Activated T-helper 9 cell treated with anti-CD3 and anti-CD28 coated beads, Interleukin-2, amount 50 U/mL, for 16 hours (primary cell): ENCODE measurements at places on chromosomes 6 and 20.

DNA sequence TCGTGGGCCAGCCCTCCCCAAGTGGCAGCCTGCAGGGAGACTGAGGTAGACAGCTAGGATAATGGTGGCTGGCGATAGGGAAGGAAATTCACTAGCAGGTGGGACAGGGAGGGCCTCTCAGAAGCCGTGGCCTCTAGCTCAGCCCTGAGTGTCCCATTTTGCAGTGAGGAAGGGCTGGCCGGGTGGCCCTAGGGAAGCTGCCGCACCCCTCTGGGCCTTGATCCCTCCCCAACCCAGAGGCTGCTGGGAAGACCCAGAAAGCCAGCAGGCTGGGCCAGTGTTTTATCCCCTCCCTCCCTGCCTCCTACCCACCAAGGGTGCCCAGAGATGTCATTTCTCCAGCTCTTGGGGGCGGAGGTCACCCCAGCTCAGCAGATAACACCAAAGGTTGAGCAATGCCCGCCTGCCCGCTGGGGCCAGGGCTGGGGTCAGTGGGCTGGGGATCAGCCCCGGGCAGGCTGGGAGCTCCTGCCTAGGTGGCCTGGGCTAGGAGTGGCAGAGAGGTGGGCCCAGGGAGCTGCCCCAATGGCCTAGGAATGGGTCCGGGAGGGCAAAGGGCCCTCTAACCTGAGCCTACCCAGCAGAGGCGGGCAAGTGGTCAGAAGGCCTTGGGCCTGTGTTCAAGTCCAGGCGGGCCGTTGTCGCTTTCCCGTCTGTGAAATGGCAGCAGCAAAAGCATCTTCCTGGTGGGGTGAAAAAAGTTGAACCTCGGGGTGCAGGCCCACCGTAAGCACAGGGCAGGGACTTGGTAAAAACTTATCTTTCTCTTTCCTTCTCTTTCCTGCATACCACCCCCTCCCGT is 1.6 kb upstream of the CEBPB start:
- no peak for DNase-seq

DNA sequence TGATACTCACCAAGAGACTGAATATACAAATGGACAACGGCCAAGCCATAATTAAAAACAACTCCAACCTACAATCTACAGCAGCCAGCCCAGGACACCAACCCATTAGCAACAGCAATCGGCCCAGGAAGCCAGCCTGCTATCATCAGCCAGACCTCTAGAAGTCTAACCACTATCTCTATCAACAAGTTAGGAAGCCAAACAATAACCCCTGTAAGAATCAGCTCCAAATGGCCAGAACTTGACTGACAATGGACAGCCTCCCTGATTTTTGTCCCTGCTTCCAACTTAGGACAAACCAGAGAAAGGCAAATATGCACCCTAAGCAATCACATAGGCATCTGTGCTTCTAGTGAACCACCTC is 511.8 kb upstream of the JARID2 start:
- no peak for DNase-seq

DNA sequence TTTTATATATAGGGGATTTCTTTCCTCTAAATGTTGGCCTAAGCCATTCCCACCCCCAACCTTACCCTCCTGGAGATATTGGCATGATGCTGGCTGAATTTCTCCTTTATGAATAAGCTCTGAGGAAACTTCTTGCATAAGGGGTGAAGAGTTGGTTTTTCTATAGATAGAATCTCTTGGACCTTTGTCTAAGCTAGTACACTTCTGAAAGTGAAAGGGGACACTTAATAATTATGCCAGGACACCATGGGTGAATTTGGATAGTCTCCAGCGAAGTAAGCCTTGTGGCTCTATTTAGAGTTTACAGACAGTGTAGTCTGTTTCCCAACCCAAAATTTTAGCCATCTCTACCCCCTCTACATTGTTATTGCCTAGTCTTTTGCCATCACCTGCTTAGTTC is 27.1 kb upstream of the FABP7 start:
- no peak for DNase-seq

DNA sequence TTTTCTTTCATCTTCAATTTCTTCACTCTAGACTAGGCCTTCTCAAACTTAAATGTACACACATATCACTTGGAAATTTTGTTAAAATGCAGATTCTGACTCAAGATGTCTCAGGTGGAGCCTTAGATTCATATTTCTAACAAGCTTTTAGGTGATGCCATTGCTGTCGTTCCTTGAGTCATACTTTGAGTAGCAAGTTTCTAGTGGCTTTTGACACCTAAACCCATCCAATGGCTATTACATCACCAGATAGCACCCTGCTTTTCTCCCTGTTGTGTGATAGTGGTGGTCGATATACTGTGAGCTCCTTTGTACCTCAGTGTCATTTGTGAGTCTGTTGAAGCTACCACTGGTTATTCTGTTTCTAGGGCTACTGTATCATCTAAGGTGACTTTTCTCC is 34.8 kb upstream of the BAG2 start:
- no peak for DNase-seq

- no peak for DNase-seq
These were observed 25.1 kb downstream of the CAP2 start for GRCh38 chr6:17418281-17419188.

DNA sequence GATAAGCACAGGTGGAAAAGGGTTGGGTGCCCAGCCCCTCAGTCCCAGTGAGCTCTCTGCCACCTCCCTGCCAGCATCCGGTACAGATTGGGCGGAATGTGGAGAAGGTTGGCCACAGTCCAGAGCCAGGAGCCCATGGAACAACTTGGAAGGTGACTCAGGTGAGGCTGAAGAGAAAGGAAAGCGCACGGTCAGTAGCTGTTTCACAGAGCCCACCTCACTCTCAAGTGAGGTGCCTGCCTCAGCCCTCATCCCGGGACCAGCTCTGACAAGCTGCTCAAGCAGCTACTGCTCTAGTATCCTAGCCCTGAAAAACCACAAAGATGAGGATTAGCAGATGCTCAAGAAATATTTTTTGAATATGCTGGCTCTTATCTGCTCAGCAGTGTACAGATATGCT is 1.1 kb upstream of the MMP24OS start:
- no peak for DNase-seq

GRCh38 chr6:6908121-6908520 is 199.6 kb upstream of the RREB1 start:
- DNase-seq: no peak

DNA sequence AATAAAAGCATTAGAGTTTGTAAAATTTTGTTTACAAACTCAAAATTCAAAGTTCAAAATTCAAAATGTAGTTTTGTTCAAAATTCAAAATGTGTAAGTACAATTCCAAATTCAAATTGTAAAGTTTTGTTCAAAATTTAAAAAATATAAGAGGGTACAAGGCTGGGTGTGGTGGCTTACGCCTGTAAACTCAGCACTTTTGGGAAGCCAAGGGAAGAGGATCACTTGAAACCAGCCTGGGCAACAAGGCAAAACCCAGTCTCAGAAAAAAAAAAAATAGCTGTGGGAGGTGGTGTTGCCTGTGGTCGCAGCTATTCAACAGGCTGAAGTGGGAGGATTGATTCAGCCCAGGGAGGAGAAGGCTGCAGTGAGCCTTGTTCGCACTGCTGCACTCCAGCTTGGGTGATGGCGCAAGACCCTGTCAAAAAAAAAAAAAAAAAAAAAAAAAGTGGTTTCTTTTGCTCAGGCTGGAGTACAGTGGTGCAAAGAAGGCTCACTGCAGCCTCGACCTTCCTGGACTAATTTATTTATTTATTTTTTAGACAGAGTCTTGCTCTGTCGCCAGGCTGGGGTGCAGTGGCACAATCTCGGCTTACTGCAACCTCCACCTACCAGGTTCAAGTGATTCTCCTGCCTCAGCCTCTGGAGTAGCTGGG is 5.4 kb upstream of the ZBTB12 start:
- DNase-seq: no peak

- DNase-seq: no peak
These were observed 44.7 kb upstream of the MLN start for GRCh38 chr6:33848484-33848883.

DNA sequence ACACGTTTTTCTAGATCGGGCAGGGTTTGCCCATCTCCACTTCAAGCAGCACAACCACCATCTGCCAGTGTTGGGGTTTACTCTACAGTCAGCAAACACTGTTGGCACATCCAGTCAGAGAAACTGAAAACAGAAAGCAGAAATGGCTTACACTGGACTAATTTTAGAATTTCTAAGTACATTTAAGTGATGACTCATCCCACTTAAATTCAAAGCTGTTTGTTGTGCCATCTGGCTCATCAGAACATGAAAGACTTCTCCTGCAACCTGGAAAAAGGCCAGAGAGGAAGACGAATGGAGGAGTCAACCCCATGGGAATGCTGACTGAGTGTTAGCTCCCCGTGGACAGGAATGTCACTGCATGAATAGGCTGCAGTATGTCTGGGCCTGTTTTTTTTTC is 21.8 kb downstream of the FAM209B start:
- DNase-seq: no peak

DNA sequence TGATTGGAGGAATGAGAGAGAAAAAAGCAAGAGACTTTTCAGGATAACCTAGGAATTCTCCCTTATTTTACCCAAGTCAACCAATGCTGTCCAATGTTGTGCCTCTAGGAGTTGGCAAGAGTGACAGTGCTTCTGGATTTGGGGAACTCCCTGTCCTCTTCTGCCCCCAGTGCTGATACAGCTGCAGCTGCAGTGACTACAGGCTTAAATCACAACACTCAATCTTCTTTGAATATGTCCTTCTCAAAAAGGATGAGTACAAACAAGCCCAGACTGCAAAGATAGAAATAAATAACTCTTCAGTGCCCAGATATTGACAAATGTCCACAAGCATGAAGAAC is 141.0 kb upstream of the COL21A1 start:
- no peak for DNase-seq

GRCh38 chr6:113763876-113764275 is 93.3 kb upstream of the MARCKS start:
- no peak for DNase-seq

DNA sequence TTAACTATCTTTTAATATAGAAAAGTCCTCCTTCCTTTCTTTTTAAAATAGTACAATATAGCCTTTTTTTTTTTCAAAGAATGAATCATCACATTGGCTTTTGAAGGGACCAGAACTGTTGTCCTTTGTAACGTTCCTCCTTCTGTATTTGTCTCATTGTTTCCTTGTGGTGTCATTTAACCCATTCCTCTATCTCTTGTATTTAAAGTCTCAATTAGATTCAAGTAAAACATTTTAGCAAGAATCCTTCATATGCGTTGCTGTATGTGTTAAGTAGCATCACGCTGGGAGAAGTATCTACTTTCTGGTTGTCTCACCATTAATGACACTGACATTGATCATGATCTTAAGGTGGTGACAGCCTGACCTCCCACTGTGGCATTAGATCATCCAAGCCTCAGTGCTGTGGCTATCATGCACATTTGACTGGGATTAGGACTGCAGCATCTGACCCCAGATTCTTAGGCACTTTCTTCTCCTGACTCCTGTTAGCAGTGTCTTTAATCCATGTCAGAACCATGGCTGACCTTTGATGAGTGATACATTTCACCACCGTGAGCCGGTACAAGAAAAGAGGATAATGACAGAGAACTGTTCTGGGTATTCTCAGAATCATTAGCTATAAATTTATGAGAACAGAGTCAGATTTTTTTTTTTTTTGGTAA is 67.5 kb upstream of the TFB1M start:
- no peak for DNase-seq

GRCh38 chr20:51399006-51399890 is 143.3 kb downstream of the NFATC2 start:
- DNase-seq: no peak

GRCh38 chr6:27892649-27893058 is 19.5 kb downstream of the OR2B2 start:
- no peak for DNase-seq

DNA sequence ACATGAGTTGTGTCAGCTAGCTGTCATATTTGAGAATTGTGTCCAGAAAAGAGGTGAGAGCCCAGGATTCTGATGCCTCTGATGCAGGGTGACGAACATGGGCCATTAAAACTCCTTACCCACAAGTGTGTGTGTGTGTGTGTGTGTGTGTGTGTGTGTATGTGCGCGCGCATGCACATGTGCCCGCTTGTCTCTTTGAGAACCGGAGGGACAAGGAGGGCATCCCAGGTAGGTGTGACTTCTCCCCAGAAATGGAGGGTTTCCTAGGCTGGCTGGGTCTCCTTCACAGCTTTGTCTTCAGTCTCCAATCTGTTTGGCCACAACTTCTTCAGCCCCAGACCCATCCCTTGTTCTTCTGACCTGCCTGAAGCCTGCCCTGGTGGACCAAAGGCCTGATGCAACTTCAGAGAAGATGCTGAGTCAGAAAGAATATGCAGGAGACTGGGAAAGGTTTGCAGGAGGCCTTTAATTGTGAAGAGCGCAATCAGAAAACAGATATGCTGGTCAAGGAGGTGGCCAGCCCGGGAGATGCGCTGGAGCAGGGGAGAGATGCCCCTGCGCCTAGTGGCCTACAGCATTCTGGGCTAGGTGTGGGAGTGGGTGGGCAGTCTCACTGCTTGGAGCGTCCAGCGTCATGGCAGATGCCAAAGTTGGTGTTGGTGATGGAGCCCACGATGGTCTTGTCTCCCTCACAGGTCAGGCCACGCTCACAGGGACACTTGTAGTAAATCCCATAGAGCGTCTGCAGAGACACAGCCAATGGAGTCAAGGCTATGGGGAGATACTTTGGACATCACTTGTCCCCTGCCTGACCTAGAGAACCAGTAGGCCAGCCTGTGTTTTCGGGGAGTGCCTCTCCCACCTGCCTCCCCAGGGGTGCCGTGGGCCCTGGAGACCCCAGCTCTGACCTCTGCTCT is 2.3 kb downstream of the CLPS start:
- DNase-seq: no peak

DNA sequence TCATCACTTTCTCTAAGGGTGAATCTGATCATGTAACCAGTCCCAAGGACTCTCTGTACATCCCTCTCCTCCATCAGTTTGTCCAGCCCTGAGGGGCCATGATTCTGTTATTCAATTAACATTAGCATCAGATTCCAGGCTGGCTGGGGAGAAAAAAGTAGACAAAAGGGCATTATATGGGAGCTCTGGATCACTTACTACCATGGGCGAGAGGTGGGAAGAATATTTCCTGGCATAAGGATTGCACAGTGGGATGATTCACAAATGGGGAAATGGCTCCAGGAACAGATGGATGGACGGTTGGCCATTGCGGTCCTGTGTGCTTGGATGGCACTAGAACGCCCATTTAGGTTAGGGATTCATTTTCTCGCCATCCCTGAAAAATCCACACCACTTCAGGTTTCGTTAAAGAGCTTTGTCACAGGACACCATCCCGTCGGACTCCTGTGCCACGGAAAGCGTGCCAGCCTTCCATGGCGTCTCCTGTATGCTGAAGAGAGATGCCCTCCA is 112.6 kb downstream of the THBS2 start:
- no peak for DNase-seq

DNA sequence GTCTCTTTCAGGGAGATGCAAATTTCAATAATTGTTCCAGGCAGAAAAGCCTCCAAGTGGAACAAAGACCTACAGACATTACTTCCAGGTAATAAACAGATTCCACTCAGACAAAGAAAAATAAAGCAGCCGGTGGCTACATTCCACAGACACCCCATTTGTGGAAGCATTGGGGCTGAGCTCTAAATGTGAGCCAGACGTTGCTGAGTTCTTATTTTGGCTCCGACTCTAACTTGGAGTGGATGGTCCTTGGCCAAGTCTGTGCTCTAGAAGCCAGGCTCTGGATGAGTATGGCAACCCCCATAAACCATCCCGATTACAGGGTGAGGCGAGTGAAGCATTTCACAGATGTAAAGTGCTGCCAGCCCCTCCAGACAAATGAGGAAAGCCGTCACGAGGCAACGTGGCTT is 6.6 kb downstream of the TRAM2 start:
- no peak for DNase-seq
